ENCODE measurements at places on chromosomes 11 and 22. TPM values are rescaled to one million over a fixed set of nuclear protein-coding genes. Genes with fewer than 3 reads are reported as not detected.

Gene DRD4
- total RNA-seq, result 1.3 TPM

DNA sequence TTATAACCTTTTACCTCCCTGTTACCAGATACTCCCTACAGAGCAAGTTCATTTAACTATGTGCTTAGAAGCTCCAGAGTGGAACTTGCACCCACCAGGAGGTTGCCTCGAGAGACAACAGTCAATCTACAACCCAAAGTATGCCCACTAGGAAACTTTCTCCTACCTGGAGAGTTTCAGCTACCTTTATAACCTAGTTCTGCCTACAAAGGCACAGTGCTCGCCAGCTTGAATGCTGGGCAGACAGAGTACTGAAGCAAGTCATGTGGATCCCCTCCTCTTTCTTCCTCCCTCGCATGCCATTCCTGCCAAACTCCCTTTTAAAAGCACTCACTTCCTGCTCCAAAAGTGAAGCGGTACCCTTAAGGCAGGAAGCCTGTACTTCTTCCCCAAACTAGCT lies 258.9 kb downstream of the SWAP70 start:
- no peak for DNase-seq

GRCh38 chr22:19879643-19879991 lies 24.9 kb upstream of the GNB1L start:
- DNase-seq, result peak; percentile 8

Gene HIKESHI
- 18.5 TPM for total RNA-seq

GRCh38 chr11:17386331-17387084 lies 2.0 kb downstream of the KCNJ11 start:
- DNase-seq, result peak; percentile 74

DNA sequence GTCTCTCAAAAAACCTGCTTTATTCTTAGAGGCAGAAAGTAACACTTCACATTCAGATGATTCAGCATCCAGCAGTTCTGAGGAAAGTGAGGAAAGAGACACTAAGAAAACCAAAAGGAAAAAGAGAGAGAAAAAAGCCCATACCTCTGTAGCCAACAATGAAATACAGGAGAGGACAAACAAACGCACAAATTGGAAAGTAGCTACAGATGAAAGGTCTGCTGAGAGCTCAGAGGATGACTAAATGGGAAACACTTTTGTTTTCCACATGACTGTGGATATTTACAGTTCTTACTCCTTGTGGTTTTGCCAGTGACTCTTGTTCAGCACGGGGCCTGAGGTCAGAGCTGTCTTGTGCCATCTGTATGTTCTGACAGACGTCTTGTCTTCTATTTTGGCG lies 3.8 kb downstream of the TIMM8B start:
- no peak for DNase-seq

Gene CASP5
- 107 TPM for total RNA-seq

DNA sequence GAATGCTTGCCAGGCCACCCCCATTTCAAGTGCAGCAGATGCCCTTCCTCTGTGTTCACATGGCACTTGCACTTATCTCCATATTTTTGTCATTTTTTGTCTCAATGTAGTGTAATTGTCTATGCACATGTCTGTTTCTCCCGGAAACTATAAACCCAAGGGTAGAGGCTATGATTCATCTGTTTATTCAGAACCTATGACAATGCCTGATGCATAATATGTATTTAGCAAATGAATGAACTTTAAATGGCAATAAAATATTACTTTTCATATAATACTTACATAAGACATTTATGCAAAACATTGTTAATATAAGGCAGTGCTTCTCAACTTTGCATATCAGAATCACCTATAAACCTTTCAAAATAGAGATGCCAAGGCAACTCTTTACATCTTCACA lies 6.7 kb downstream of the PAK1 start:
- no peak for DNase-seq

- no peak for DNase-seq
Measured at GRCh38 chr11:9787981-9788521, 124.2 kb downstream of the SWAP70 start.

- DNase-seq, result no peak
Measured at GRCh38 chr11:78821371-78822306, 247.0 kb upstream of the NARS2 start.

DNA sequence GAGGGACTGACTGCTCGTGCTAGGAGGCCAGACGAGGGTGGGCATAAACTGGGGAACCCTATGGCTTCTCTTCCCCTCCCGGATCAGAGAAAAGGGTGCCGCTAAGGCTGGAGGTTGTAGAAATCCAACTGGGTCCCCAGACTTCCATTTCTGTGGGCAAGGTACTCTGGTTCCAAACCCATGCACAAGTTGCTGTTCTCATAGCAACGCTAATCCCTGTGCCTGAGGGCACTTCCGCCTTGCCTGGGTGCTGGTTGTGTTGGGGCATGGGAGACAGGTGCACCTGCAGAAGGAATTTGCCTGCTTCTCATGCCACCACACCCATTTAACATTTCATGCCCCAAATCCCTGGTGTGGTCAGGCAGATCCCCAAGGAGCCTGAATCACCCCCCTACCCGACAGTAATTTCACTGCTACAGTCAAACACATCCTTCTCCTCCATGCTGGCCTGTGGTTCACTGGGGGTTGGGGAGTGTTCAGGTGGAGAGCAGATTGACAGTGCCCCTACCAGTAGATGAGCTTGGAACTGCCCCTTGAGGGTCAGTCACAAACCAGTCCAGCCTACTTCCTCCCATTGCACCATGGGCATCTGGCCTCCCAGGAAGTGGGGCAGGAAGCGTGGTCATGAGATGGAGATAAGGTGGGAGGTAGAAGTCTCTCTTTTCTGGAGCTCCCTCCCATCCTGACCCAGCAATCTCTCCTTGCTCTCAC lies 1.2 kb downstream of the C2CD2L start:
- peak; percentile 60 for DNase-seq

Gene NOX4
- 0.17 TPM for total RNA-seq

Gene SMCO4
- 56.8 TPM for total RNA-seq

DNA sequence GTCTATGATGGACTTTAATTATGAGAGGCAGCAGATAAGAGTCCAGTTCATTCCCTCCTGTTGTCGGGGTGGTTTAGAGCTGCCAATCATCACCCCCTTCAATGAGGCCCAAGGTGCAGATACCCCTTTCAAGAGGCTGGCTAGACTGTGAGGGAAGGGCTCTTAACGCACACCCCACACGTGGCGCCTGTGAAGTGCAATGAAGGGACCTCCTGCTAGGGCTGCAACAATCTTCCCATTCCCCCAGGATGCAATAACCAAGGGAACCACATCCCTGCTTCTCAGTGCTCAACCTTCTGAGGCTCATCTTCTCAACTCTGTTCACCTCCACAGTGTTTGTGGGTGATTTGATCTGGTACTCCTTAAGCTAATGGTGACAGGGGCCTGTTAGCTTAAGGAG lies 19.0 kb downstream of the TENM4 start:
- no peak for DNase-seq

Gene PPP1R14B
- 96.2 TPM for total RNA-seq

- no peak for DNase-seq
Measured at GRCh38 chr11:120102864-120103122, 35.1 kb downstream of the TRIM29 start.

GRCh38 chr22:30056015-30056414 lies 24.2 kb upstream of the HORMAD2 start:
- no peak for DNase-seq

- no peak for DNase-seq
Measured at GRCh38 chr22:28229566-28230485, 310.8 kb upstream of the PITPNB start.

- DNase-seq, result no peak
Measured at GRCh38 chr11:10418950-10419310, 36.1 kb upstream of the AMPD3 start.

Gene MRE11
- 11.4 TPM for total RNA-seq

Gene SCO2
- 5.7 TPM for total RNA-seq

DNA sequence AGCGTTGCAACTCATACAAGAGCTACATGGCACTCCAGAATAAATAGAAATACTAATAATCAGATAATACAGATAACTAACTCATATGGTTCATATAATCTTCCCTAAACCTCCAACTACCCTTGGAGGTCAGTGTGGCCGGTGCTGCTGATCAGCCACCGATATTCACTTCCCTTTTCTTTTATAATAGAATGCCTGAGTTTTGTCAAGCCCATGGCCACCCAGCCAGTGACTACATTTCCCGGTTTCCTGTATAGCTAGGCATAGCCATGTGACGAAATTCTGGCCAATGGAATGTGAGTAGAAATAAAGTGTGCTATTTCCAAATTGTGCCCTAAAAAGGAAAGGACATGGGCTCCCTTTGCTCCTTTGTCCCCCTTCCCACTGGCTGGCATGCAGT lies 5.9 kb upstream of the CAT start:
- DNase-seq, result no peak

Gene SLC17A6
- total RNA-seq, result not detected

Gene H19
- total RNA-seq, result 14.2 TPM

DNA sequence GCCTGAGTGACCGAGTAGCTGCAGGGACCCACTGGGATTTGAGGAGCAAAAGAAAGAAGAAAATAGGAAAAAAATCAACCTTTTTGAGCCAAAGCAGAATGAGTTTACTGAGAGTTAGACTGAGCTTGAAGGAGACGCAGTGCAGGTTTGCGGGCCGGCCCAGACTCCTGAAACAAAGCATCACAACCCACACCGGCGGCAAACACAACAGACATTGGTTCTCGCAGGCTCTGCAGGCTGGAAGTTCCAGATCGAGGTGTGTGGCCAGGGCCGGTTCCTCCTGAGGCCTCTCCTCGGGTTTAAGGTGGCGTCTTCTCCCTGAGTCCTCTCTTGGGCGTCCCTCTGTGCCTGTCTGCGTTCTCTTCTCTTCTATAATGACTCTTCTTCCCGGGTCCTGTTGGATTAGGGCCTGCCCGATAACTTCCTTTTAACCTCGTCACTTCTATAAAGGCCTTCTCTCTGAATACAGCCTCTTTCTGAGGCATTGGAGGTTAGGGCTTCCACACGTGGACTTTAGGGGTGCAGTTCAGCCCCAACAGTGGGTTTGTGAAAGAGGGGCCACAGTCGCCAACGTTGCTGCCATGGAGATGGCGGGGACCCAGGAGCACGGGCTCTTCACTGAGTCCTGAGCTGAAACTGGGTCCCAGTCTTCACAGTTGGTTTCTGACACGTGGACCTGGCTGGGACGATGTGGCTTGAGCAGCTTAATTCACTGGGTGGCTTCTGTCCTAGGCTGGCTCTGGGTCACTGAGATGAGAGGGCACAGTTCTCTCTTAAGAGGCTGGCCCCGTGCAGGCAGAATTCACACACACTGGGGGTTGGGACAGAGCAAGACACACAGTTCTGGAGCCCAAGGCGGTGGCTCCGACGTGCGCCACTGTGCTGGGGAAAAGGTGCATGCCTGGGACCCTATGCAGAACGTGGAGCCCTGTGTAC lies 1047.7 kb downstream of the BRD1 start:
- no peak for DNase-seq

- DNase-seq, result no peak
Measured at GRCh38 chr11:94521684-94522083, 9.4 kb downstream of the C11orf97 start.

DNA sequence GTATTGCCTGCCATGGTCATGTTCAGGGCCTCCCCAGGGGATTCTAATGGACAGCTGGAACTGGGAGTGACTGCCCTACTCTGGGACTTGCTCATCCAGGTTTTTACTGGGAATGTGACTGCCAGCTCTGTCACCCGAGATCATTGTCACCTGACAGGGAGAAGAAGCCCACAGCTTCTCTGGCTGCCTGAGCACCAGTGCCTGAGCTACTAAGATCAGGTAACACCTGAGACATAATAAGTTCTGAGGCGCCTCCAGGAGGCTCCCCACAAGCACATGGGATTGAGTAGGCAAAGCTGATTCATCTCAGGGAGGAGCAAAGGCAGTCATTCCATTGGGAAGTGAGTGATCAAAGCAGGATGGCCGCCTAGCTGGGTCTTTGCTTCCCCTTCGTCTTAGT lies 84.2 kb upstream of the GALNT18 start:
- DNase-seq, result no peak

- no peak for DNase-seq
Measured at GRCh38 chr11:11450744-11451362, 97.8 kb upstream of the CSNK2A3 start.

- DNase-seq, result no peak
Measured at GRCh38 chr11:33616552-33616951, 84.1 kb downstream of the C11orf91 start.

DNA sequence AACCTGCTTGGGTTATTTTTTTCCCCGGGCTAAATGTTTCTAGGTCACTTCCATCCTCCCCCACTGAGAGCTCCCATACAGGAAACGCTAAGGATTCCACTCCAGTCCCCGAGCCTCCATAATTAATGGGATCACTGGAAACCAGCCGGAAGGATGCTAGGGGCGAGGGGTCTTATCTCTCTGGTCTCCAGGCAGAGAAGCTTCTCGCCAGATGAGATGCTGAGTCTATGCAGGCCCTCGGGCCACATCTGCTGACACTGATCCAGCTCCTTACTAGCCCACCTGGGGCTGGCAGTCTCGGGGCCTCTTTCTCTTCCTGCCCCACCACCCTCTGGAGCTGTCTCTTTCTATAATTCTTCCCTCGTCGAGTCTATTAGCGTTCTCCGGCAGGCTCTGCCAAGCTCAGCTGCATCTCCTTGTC lies 125.9 kb upstream of the SYT13 start:
- no peak for DNase-seq

DNA sequence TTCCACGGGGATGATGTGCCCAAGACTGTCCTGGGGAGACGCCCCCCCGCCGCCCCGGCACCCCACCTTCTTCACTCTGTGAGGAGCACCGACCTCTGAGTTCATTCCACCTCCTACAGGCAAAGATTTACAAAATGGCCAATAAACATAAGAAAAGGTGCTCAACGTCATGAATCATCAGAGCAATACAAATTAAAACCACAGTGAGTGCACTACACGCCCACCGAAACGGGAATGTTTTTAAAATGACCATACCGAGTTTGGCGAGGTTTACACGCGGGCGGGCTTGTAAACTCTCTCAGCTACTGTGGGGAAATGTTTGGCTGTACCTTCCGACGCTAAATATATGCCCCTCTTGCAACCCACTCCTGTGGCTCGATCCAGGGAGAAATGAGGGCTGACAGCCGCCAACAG lies 7.9 kb downstream of the NPTXR start:
- no peak for DNase-seq

DNA sequence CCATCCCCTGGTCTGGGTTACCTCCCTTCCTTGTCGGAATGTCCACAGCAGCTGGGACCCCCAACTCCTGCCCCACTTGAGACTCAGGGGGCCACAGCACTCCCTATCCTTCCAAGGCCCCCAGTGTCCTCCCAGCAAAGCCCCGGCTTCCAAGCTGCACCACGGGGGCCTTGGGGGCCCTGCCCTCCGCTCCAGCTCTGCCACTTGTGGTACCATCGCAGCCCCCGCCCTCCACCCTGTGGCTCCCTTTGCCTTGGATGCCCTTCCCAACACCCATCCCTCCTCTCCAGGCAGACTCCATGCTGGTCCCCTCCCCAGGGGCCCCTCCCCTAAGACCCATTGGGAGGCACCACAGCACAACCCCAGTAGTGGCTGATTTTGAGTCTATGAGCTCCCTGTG lies 17.3 kb downstream of the TMEM258 start:
- DNase-seq, result no peak

- no peak for DNase-seq
Measured at GRCh38 chr11:83554876-83555275, 268.7 kb upstream of the CCDC90B start.

Gene CPT1B
- total RNA-seq, result 26.6 TPM

Data from left colon (tissue), 2 donors.